ENCODE measurements at places on chromosomes 3 and 15.

GRCh38 chr3:7788881-7789280, 712.7 kb upstream of the LMCD1 start:
- DNase-seq, result no peak

GRCh38 chr15:81126892-81127291, 7.2 kb upstream of the CFAP161 start:
- no peak for DNase-seq

GRCh38 chr3:25094932-25095685, 333.0 kb upstream of the RARB start:
- DNase-seq, result no peak

DNA sequence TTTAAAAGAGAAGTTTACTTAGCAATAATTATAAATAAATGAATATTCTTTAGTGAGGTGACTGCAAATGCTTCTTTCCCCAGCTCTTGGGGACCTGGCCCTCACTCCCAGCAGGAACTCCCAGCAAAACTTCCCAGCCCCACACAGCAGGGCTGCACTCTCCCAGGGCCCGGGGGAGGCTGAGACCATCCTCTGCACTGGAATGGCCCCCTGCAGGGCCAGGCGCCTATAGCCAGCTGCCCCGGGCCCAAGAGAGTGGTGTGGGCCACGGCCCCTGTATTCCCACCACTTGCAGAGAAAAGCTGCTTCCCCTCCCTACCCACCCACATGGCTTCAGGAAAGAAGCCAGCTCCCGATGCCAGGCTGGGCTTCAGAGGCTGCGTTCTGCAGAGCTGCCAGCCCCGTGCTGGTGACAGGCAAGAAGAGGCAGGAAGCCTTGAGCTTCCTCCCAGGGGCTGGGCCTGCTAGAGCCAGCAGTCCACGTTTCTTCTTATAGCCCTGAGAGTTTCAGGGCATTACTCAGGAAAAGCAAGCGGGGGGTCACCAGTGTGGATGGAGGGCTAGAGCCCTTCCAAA, 20.0 kb downstream of the IDH2 start:
- no peak for DNase-seq

DNA sequence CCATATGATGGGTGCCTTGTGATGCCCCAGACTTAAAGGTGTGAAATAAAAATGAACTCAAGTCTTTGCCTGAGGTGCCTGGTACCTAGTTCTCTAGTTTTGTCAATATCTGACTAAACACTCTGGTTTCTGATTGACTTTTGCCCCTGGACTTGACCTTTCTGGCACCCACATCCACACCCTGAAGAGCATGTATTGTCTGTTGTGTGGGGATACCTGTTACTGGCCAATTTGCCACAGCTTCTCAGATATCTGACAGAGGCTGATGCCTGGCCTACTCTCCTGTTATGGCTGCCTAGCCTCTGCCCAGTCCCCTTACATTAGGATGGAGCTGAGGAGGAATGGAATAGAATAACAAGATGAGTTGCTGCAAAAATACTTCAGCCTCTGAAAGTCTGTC, 3.6 kb downstream of the ZBTB38 start:
- DNase-seq, result no peak

GRCh38 chr15:83483612-83484011, 36.5 kb downstream of the SH3GL3 start:
- no peak for DNase-seq

DNA sequence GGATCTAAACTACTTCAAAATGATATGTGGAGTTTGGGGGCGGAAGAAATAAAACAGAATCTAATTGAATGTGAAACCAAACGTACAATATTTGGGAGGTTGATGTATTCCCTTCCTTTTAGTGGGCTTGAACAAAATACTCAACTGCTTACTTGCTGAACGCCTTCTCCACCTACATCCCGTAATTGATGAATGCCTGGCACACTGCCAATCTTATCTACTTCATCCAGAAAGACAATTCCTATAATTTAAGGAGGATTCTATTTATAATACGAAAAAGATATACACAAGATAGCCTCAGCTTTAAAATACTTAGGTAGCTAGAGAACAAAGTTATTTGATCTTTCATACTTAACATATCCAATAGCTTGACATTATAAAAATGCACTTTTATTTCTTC, 23.1 kb upstream of the PDCD7 start:
- no peak for DNase-seq

DNA sequence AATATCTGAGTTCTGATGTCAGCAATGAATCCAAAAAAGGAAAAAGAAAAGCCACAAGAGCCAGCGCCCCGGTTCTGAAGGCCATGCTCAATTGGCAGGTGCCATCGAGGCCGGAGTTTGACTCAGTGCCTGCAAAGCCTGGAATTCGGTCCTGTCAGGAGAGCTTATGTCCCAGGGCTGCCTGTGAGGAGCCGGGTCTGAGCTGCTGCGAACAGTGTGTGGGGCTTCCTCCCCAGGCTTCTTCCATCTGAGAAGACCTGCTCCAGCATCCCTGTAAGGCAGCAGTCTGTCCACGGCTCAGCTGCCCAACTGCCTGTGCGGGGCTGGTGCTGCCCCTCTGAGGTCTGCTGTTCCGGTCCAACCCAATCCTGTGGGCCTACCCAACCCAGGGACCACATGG, 46.1 kb downstream of the ROPN1B start:
- no peak for DNase-seq

DNA sequence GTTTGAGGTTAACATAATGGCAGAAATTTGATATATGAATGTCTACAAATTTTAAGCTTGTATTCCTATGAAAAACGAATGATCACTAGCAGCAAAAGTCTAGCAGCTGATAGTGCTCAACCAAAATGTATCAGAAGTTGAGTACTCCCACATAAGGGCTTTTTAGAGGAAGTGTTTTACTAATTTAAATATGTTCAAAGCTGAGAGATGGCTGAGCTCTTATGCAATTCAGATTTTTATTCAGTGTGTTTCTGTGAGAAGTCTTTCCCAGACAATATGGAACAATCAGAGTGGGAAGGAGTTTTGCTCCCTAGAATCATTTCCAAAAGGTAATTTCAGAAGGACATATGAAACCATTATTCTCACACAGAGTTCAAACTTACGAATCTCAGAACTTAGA, 327.0 kb downstream of the ZPLD1 start:
- no peak for DNase-seq

GRCh38 chr3:102415553-102415952, 19.3 kb upstream of the ZPLD1 start:
- DNase-seq, result no peak

GRCh38 chr3:127865941-127866340, 43.6 kb upstream of the MGLL start:
- no peak for DNase-seq

GRCh38 chr15:36434177-36434576, 145.2 kb upstream of the CDIN1 start:
- no peak for DNase-seq

DNA sequence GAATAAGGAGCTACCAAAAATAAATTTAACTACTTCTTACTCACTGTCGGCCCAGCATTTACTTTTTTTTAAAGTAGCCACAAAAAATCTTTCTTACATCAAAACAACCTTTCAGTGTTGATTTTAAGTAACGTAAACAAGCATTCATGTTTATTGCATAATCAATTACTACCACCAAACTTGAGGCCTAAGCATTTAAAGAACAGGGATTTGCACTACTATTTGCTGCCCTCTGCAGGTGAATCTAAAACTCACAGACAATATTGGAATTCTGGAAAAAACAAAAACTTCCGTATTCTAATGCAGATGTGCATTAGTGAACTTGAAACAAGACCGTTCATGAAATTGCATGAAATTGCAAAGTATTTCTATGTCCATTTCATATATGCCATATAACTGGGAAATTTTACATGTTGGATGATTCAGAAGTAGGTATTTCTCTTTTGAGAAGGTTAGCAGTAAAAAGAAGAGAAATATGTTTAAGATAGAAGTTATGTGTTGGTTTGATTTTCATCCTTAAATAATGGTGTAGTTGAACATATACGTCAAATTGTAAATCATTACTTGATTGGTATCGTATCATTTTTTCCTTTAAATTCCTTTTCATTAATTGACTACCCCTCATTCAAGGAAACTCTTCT, 55.6 kb downstream of the CGGBP1 start:
- no peak for DNase-seq

GRCh38 chr15:67794832-67795574, 30.3 kb upstream of the SKOR1 start:
- DNase-seq, result no peak

GRCh38 chr15:96160269-96160668, 170.2 kb upstream of the NR2F2 start:
- no peak for DNase-seq

GRCh38 chr3:31184261-31185061, 290.0 kb upstream of the GADL1 start:
- no peak for DNase-seq

- DNase-seq, result no peak
Measured at GRCh38 chr3:73563896-73564582, 60.7 kb downstream of the PDZRN3 start.

DNA sequence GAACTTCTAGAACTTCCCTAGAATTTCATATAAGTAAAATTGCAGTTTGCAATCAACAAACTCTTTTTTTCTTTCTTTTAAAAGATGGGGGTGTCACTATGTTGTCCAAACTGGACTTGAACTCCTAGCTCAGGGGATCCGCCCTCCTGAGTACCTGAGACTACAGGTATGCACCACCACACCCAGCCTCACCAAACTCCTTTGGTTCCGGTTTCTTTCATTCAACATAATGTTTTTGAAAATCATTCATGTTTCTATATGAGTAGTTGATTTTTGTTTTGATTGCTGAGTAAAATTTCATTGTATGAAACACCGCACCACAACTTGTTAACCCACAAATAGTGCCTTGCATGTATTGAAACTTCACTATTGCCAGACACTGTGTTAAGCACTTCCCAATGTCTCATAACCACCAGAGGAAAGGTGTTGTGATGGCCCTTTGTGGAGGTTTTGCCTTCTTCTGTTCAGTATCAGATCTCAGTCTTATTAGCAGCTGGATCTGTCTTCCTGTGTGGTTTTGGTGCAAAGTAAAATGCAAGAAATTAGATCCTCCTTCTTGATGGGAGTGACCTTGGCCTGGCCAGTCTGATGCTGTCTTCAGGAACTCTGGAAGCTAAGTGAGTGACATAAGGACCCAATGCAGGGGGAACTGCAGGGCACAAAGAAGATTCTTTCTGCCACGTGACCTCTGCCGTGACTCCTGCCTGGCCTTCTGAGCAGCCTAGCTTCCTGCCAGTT, 78.8 kb upstream of the UBE2E1 start:
- no peak for DNase-seq

DNA sequence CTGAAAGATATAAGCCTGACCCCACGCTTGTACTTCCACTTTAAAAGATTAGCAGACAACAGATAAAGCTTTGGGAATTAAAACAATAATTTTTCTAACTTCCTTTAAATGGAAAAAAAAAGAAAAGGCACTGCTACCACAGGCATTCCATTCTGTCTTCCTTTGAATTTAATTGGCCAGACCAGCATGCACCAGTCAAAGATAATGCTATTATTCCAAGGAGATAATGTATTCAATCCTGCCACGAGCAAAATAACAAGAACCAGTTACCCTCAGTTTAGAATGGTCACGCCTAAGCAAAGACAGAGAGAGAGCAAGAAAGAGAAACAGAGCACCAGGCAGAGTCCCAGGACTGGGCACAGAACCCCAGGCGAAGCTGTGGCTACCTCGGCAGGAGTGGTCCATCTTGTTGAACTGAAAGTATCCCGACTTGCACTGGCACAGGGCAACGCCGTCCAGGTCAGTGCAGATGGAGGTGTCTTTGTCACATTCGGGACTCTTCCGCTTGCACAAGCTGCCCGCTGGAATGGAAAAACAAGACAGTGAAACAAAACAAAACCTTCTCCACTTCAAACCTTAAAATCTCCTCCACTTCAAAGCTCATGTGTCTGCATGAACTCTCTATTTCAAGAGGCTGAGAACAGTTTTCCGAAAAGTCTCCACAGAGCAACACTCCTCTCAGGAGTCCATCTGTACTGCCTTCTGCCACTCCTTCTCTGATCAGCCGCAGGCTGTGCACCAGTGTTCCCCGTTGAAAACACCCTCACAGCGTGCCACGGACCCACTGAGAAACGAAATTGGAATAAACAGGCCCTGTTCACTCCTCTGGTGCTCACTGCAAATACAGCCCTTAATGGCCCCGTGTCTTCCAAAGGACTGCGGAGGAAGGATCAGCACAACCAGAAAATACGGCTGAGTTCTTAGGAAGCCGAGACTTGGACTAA, 58.2 kb downstream of the HEG1 start:
- DNase-seq, result no peak

Data from activated CD8-positive, alpha-beta memory T cell treated with anti-CD3 and anti-CD28 coated beads, Interleukin-2, amount 50 U/mL, for 4 hours (primary cell).